Left renal pelvis (tissue), 4 donors: ENCODE measurements at places on chromosomes 4 and X. TPM values are rescaled to one million over a fixed set of nuclear protein-coding genes. Genes with fewer than 3 reads are reported as not detected.

DNA sequence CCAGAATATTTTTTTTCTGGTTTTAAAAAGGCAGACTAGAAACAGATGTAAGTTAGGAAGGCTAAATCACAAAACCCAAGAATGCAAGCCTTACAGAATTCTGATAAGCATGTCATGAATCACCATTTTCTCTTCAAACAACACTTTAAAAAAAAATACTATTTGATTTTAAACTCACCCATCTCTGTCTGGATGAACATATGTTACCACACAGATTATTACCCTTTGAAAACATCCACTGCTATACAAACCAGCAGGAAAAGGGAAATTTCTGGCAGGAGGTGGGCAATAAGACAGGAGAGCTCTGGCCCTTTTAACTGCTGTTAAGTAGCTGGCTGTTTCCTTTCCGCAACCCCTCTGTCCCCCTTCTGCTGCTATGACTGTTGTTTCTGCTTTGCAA is 317.7 kb upstream of the NOCT start:
- no peak for DNase-seq

- no peak for DNase-seq
Measured at GRCh38 chrX:19886375-19886774, 1.0 kb downstream of the SH3KBP1 start.

GRCh38 chrX:143121477-143121876 is 95.7 kb downstream of the SPANXN4 start:
- no peak for DNase-seq

DNA sequence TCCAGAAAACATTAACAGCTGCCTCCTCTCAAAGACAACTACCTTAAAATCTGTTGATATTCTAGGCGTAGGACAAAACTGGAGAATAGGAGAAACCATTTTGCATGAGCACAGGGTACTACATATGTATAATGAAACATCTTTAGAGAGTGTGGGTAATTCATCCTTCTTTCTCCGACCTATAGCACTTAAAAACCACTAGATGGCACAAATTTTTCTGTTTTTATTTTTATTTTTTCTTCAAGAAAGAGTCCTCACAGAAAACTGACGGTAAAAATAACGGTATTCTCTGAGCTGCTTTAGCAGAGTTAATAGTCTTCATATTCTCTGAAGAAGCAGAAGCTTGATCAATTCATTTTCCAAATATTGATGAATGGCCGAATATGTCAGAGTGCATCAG is 14.6 kb downstream of the SMIM31 start:
- no peak for DNase-seq

DNA sequence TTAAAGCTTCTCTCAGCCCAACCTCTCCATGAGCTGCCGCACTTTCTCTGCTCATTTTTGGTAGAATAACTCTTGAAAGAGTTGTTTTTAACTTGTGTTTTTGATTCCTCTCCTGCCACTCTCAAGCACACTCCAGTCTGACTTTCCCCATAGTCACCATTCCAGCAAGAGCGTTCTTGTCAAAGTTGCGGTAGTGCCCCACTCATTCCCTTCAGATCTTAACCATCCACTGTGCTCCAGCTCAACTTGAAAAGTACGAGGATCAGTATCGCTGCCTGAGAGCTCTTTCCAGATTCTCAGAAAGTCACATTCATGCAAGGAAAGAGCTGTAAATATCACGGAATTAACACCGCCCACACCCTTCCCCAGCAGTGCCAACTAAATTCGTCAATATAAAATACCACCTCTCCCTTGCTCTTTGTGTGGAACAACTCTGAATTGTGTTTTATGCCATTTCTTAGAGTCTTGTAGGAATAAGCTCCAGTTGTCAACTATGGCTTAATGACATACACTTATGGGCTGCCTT is 59.7 kb upstream of the IL15 start:
- no peak for DNase-seq

GRCh38 chr4:157447195-157447594 is 226.7 kb downstream of the GRIA2 start:
- DNase-seq = no peak

- no peak for DNase-seq
Measured at GRCh38 chr4:103303011-103303410, 104.9 kb upstream of the CENPE start.

GRCh38 chr4:41268721-41269517 is 12.2 kb downstream of the UCHL1 start:
- DNase-seq = no peak

DNA sequence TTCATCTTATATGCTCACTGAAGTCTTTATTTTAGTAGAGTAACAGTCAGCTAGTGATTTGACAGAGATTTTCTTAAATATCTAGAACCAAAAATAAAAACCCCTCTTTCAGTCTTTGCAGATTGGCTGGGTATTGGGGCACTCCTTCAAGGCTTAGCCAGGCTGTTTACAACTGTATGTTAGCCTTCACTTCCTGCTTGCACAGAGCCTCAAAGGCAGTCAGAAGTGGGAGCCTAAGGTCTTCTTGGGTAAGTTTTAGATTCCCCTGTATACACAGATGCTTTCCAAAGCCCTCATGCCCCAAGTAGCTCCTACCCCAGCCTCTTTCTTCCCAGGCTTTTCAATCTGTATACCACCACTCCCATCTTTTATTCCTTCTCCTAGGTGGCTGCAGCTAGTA is 136.1 kb upstream of the STIM2 start:
- no peak for DNase-seq

DNA sequence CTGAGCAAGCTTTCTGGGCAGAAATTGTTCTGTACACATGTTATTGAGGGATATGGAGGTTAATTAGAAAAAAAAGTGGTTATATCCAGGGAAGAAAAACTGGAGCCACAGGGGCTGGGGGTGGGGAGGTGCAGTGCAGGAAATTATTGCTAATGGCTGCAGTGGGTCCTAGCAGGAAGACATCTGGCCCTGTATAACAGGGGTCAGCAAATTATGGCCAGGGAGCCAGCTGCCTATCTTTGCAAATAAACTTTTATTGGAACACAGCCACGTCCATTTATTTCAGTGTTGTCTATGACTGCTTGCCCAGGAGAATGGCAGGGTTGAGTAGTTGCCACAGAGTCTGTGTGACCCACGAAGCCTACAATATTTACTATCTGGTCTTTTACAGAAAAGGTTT is 23.4 kb upstream of the PRPS2 start:
- no peak for DNase-seq

- DNase-seq = no peak
Measured at GRCh38 chr4:7101692-7102515, 34.0 kb upstream of the GRPEL1 start.

DNA sequence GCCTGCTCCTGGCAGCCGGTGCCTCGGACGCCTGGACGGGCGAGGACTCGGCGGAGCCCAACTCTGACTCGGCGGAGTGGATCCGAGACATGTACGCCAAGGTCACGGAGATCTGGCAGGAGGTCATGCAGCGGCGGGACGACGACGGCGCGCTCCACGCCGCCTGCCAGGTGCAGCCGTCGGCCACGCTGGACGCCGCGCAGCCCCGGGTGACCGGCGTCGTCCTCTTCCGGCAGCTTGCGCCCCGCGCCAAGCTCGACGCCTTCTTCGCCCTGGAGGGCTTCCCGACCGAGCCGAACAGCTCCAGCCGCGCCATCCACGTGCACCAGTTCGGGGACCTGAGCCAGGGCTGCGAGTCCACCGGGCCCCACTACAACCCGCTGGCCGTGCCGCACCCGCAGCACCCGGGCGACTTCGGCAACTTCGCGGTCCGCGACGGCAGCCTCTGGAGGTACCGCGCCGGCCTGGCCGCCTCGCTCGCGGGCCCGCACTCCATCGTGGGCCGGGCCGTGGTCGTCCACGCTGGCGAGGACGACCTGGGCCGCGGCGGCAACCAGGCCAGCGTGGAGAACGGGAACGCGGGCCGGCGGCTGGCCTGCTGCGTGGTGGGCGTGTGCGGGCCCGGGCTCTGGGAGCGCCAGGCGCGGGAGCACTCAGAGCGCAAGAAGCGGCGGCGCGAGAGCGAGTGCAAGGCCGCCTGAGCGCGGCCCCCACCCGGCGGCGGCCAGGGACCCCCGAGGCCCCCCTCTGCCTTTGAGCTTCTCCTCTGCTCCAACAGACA is 4.4 kb downstream of the SOD3 start:
- no peak for DNase-seq

- no peak for DNase-seq
Measured at GRCh38 chrX:650811-651210, 20.2 kb downstream of the SHOX start.

DNA sequence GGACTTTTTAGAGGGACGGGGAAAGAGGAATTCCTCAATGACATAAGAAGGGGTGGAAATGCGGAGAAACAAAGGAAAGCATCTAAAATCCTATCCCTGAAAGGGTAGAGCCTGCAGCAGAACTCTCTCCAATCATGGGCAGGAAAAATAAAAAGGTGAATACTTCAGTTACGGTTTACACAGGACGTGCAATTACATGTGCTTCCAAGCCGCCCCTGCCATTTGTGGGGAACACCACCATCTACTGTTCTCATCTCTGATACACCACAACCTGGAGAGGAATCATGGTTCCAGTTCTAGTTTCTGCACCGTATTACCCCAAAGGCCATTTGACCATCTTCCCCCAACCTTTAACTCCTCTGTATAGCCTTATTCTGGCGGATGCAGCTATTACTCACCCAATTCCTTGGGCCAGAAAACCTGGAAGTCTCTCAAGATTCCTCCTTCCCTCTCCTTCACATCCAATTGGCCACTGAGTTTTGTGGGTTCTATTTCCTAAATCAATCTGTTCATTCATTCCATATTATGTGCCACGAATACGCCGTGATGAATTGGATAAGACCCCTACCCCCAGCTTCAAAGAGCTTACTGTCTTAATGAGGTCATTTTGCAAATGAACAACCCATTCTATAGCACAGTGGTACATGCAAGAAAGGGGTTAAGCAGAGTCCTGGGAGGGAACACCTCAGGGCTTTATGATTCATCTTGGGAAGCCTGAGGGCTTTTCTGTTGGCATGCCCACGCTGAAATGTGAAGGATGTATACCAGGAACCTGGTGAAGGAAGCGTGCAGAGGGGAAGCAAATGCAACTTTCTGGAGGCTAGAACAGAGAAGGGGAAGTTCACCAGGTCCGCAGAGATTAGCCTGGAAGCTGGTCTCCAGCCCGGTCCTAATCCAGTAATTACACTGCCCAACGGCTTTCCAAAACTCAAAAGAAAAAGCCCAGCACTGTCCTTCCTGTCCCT is 1.4 kb upstream of the MSL3 start:
- no peak for DNase-seq

DNA sequence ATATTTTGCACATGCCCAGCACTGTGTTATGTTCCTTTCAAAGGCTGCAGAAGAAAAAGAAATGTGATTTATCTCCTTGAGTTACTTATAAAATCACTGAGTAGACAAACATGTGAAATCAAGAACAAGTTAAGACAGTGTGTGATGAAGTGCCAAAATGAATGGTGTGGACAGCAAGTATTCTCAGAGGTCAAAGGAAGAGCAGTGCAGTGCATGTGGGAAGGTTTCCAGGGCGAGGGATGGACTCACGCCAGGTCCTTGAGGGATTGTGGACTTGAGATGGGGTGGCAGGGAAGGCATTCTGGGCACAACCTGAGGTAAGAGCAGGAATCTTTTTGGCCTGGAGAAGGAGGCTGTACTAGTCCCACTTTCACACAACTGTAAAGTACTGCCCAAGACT is 115.5 kb downstream of the FNIP2 start:
- no peak for DNase-seq

- DNase-seq = no peak
Measured at GRCh38 chrX:110383414-110383813, 24.8 kb downstream of the RTL9 start.

GRCh38 chr4:163195247-163195765 is 28.6 kb upstream of the NAF1 start:
- DNase-seq = no peak

GRCh38 chr4:68904786-68905185 is 46.8 kb downstream of the UGT2A3 start:
- DNase-seq = no peak

- no peak for DNase-seq
Measured at GRCh38 chrX:118807151-118808017, 16.2 kb upstream of the ZCCHC12 start.

- no peak for DNase-seq
Measured at GRCh38 chr4:53763813-53764597, 172.7 kb upstream of the LNX1 start.

- DNase-seq = no peak
Measured at GRCh38 chrX:113959912-113960626, 623.8 kb upstream of the HTR2C start.

DNA sequence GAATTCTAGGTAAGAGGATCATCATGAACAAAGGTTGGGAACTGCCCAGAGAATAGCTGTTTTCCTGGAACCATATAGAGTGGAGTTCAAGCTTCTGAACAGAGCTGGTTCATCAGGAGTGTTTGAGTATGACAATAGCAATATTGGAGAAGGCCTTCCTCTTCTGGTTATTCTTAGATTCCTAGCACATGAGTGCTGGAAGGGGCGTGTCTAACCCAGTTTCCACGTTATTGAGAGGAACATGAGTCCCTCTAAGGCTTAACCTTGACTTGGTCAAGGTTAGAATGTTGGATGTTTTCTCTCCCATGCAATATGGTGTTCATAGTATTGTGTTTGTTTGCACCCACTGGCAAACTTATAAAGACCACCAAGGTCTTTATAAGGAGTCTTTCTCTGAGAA is 101.3 kb downstream of the TSPAN7 start:
- DNase-seq = no peak

DNA sequence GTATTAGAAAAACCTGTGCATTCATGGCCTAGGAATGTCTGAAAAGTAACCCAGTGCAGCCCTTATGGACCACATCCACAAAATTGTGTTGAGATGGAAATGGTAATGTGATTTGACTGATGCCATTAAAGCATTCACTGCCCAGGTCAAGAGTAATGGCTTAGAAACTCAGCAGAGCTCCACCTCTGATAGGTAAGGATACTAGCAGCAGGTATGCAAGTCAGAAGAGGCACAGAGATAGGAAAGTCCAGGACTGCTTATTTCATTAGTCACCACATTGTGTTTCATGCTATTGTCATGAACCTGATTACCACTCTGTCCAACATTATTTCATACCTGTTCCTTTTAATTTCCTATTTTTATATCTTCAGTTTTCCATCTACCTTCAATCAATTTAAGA is 2042.2 kb downstream of the ARAP2 start:
- DNase-seq = no peak

- DNase-seq = no peak
Measured at GRCh38 chr4:105154576-105154975, 7.9 kb downstream of the TET2 start.

NKX6-1 gene
- polyA plus RNA-seq = 0.63 TPM

IL1RAPL2 gene
- polyA plus RNA-seq = 1.3 TPM

NPY1R gene
- polyA plus RNA-seq = 21.2 TPM

NXF2B gene
- 0.80 TPM for polyA plus RNA-seq

PPM1K gene
- 17.6 TPM for polyA plus RNA-seq

HSFX3 gene
- polyA plus RNA-seq = not detected

F8A2 gene
- polyA plus RNA-seq = not detected

CHRNA9 gene
- 1.8 TPM for polyA plus RNA-seq

LETM1 gene
- 30.4 TPM for polyA plus RNA-seq

CSAG2 gene
- not detected for polyA plus RNA-seq

FAM47A gene
- polyA plus RNA-seq = not detected

SLC25A53 gene
- polyA plus RNA-seq = 12.8 TPM

CCDC160 gene
- polyA plus RNA-seq = 0.89 TPM
